ENCODE measurements at places on chromosomes 7 and 10.

DNA sequence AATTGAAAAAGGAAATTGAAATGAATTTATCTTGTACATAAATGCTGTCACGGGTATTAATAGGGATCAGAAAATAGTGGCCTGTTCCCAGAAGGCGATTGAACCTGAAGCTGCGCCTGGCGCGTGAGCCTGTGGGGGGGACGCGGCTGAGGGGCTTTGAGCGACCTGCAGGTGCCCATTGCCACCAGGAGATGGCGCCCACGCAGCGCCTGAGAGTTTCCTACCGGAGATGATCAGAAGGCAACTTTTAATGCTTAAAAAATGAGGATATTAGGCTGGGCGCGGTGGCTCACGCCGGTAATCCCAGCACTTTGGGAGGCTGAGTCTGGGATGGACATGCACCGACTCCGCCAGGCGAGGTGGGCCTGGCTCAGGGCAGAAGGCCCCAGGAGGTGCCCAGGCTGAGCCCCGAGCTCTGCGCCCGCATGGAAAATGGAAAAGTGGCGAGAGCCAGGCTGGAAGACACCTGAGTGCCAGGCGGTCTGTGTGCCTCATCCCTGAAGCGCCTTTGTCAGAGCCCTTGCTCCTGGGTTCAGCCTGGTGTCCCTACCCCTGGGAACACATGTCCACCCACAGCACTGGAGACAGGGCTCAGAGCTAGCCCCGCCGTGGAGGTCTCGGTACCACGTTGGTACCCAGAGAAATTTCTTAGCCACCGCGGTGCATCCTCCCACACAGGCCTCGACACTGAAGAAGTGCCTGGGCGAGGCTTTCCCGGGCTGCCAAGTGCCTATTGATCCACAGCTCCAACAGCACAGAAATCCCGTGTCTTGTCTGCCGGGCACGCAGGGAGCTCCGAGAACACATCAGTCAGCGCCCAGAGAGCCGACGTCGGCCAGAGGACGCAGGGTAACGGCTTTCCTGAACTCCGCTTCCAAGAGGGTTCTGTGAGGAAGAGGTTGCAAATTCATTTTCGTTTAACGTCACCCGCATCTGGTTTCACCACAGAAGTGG lies 117.4 kb downstream of the INPP5A start:
- peak; percentile 54 for DNase-seq

DNA sequence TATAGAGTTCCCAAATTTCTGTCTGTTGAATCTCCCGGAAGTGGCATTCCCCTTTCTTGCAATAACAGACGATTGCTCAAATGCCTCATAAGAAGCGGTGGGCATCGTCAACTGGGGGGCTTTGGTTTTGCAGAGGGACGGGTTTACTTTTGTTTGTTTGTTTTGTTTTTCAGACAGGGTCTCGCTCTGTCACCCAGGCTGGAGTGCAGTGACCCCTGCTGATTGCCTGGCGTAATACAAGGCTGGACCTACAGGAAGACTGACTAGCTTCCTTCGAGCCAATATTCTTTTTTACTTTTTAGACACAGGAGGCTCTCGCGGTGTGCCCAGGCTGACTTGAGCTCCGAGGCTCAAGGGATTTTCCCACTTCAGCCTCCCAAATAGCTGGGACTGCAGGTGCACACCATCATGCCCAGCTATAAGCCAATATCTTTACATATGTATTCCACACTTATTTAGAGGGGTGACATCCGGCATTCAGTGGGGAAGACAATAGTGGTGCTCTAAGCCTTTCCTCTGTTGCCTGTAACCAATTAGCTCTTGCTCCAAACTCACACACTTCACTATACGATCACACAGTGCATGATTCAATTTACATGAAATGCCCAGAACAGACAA lies 58.1 kb downstream of the FHIP2A start:
- DNase-seq = peak; percentile 44

DNA sequence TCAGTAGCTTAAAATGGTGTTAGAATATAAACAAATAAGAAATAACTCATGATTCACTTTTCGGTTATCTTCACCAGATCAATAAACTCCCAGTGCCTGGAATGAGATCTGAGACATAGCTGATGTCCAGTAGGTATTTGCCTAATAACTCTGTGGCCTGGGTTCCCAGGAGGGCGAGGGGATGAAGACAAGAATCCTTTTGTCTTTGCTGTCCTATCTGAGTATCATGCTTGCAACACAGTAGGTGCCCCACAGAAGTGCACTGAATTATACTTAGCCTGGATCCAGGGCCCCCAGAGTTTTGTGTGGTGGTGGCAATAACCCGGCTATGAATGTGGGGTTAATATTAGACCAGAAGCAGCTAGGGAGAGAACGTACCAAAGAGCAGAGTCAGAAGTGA lies 350.1 kb upstream of the AOAH start:
- no peak for DNase-seq

GRCh38 chr7:121334875-121335648 lies 6.3 kb downstream of the WNT16 start:
- DNase-seq = peak; percentile 26

GRCh38 chr7:131107337-131108211 lies 220.1 kb upstream of the MKLN1 start:
- DNase-seq = peak; percentile 84

GRCh38 chr7:148289630-148290029 lies 300.9 kb upstream of the C7orf33 start:
- no peak for DNase-seq

DNA sequence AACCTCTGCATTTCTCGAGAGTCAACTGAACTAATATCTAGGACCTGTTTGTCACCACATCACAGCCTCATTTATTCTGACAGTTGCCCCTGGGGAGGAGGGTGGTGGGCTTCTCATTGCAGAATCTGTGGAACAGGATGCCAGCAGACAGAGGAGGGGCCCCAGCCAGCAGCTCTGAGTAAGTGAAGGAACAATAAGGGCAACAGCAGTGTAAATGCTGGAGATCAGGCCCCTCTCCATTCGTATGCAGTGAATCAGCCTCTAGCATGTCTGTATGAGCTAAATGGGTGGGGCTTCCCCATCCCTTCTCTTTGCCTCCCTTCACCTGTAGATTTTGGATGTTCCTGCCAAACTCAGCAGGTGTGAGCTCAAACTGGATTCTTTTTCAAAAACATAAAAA lies 7.7 kb upstream of the CPVL start:
- DNase-seq = no peak

DNA sequence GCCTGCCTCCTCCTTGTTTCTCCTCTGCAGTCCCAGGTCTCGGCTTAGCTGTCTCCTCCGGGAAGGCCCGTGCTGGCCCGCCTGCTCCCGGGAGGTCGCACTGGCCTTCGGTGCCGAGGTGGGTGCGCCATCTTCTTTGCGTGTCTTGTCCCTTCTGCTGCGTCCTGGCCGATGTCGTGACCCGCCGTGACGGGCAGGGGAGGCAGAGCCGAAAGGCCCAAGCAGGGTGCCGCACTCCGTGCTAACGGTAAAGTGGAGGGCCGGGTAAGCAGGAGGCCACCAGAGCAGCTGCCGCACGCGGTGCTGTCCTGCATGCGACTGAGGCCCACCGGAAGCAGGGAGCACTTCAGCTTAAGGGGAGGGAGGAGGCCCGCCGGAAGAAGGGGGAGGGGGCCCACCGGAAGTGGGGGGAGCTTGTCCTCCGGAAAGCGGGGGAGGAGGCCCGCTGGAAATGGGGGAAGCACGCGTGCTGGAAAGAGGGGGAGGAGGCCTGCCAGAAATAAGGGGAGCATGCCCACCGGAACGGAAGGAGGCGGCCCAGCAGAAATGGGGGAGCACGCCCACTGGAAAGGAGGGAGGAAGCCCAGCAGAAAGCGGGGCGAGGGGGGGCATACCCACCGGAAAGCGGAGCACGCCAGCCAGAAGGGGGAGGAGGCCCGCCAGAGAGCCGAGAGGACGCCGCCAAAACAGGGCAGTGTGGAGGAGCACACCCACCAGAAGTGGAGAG lies 71.4 kb downstream of the PROSER2 start:
- DNase-seq = no peak

GRCh38 chr7:30710669-30711068 lies 28.4 kb upstream of the CRHR2 start:
- peak; percentile 38 for DNase-seq

DNA sequence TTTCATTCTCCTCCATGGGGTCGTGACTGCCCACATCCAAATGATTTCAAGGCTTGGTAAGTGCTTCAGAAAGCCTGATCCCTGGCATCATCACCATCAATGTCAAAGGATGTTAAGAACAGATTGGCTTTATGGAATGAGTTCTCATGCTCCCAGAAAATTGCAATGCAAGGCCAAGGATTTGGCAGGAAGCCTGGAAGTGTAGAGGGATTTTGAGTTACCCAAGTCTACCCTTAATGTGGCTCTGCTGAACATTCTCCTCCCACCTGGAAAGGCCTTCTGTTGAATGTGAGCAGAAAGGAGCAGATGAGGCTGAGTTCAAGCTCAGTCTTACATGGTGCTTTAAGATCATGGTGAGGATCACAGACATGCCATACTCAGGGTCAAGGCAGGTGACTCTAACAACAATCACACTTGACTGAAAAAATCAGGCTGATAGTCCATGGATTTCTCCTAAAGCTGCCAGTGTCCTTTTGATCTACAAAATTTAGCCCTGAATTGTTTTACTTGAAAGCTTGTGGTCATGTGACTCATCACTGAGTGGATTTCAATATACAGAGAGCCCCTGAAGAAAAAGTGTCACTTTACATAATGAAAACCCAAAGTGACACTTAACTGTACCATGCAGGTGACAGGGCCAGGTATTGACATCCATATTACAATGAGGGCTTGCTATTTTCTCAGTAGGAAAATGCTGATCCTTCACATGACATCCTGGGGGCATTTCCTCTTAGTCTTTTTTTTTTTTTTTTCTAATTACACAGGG lies 111.1 kb upstream of the PDLIM1 start:
- no peak for DNase-seq

- no peak for DNase-seq
These were observed 34.3 kb upstream of the NPVF start for GRCh38 chr7:25262586-25262985.

DNA sequence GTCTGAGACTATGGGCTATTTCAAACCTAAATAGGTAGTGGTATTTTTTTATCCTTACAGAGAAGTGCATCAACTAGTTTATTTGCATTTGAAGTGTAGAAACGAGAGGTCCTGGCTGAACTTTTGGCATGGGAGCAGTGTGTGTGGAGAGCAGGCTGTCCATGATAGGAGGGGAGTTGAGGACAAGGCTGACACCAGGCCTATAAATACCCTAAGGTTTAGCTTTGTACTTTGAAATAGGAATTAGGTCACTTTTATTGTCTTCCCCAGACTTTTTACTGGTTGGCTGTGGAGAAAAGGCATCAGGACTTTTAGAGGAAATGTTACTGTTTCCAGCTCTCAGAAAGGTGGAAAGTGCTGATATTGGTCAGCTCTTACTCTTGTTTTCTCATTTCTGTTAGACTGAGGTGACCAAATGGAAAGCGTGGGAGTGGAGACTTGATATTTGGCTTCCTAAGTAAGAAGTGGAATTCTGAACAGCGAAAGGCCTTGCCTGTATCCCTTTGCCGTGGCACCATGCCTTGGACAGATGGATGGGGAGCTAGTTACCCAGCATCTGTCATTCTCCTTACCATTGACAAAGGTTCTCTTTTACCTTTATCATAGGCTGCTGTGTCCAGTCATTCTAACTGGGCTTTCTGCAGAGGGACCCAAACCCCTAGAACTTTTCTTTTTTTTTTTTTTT lies 46.0 kb downstream of the GBF1 start:
- DNase-seq = no peak

DNA sequence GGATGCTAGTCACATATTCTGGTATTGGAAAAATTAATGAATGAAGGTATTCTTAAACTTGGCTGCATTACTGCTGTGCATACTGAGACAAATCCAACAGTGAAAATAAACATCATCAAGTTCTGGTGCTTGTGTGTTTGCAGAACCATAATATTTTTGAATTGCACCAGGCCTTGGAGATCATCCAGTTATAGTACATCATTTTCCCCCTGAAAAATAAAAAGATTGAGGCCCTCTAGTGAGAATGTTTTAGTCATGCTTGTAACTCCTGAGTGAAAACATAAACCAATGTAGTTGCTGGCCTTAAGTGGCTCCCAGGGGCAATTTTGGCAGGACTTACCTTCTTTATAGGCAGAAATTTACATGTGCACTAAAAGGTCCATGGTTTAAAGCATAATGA lies 218.8 kb upstream of the TMEM229A start:
- DNase-seq = no peak

DNA sequence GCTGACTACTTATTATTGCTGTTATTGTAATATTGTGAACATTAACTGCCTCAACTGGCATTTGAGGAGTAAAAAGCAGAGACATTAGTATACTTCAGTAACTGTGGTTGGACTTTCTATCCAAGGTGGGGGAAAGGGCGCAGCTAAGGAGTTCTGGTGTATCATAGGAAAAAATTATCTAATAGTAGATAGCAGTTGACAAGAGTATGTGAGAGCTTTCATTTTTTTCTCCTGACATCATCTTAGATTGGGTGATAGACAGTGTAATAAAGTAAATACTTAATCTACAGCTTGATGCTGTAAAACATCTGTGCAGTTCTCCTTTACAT lies 68.9 kb downstream of the PHTF2 start:
- DNase-seq = no peak

GRCh38 chr10:52965938-52966401 lies 193.4 kb upstream of the MBL2 start:
- DNase-seq = no peak

GRCh38 chr10:133160826-133161471 lies 930 bp downstream of the KNDC1 start:
- DNase-seq = no peak

DNA sequence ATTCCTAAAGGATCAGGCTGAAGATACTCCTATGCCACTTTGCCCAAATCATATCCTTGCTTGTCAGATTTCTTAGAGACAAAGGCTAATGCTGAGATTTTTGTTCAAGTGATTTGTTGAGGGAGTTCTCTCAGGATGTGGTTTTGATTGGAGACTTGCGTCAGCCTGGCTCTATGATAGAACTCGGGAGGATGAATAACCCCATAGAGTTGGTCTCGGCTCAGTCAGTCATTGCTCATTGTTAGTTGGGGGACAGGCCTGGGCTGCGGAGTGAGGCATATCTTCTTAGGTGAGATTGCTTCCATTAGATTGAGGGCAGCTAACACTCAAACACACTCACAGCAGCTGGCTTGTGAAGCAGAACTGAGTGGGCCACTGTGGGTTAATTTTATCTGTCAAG lies 203.4 kb downstream of the KIF20B start:
- peak; percentile 3 for DNase-seq

DNA sequence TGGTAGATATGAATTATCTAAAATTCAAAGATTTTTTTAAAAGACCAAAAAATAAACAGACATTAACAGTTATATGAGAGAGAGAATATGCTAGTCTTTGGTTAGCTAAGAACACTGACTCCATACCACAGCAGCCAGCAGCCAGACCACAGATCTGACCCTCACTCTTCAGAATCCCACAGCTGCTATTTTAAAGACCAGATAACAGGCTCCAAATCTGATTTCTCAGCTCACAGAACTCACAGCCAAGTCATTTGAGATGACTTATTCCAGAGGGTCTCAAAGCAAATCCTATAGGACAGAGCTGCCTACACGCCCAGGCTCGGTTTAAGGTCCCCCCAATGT lies 20.4 kb downstream of the NUDCD3 start:
- no peak for DNase-seq

GRCh38 chr10:96556003-96556402 lies 30.8 kb downstream of the TM9SF3 start:
- DNase-seq = peak; percentile 20

GRCh38 chr10:60105295-60105695 lies 198.9 kb upstream of the CCDC6 start:
- DNase-seq = no peak

Measured in fibroblast of mammary gland (primary cell).